ENCODE measurements at places on chromosomes 3 and 15.
A peak's percentile ranks its signal among the peaks of the same experiment; 100 is the strongest.

- DNase-seq: no peak
These were observed 7.9 kb upstream of the PIK3CB start for GRCh38 chr3:138842483-138843188.

DNA sequence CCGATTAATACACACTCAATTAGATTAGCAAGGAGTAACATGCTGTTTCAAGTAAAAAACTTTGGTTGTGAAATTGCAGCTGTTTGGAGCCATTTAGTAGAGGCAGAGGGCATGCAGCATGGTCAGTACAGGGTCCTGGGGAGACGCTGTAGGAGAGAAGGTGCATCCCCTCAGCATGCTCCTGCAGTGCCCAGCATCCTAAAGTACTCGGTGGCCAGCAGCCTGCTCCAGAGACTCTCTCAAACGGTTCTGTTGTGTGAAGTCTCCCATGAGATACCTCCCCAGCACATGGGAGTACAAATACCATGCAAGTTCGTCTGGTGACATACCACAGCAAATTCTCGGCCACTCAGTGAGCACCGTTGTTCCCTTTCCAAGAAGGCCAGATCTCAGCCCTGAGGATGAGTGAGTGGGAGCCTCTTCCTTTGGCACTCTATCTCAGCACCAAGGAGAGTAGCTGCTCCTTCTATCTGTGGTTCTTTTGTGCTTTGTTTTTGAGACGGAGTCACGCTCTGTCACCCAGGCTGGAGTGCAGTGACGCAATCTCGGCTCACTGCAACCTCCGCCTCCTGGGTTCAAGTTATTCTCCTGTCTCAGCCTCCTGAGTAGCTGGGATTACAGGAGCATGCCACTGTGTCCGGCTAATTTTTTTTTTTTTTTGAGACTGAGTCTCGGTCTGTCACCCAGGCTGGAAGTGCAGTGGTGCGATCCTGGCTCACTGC lies 72.7 kb downstream of the TJP1 start:
- DNase-seq: no peak

GRCh38 chr3:153162513-153163392 lies 727 bp downstream of the RAP2B start:
- DNase-seq: peak; percentile 43

- DNase-seq: no peak
These were observed 83.6 kb downstream of the CLSTN2 start for GRCh38 chr3:140018556-140018955.

- DNase-seq: peak; percentile 8
These were observed 75.3 kb downstream of the RFX7 start for GRCh38 chr15:56168394-56168793.

DNA sequence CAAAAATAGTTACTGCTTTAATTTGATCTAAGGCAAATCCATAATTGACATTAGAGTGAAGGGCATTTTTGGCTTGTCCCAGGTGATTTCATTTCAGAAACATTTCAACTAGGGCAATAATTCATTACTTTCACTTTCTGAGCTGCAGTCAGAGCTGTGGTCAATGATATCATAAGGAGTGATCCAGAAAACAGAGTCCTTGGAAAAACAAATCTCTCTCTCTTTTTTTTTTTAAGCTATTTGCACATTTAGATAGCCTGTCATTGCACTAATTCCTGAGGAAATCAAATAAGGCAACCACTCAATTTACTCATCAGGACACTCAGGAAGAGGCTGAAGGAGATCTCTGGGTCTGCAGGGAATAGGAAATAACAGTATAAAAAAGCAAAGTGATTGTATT lies 269.5 kb upstream of the LRRC3B start:
- no peak for DNase-seq

- no peak for DNase-seq
These were observed 776 bp downstream of the VGLL3 start for GRCh38 chr3:86990012-86990733.

DNA sequence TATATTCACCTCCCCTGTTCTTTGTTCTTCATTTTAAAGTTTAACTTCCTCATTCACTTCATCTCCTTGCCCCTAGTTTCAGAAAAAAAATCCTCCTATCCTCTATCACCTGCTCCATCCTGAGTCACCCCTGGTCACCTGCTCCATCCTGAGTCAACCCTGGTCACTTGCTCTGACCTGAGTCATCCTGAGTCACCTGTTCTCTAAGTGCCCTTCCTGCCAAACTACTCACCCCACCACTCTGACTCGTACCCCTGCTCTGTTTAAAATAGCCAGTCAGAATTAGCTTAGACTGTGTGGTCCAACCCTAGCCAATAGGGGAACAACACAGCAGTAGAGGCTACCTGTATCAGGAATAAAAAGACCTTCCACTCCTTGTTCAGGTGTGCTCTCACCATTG lies 716.9 kb downstream of the ZBBX start:
- DNase-seq: no peak

- DNase-seq: no peak
These were observed 25.0 kb upstream of the DGKG start for GRCh38 chr3:186386883-186387560.

- peak; percentile 73 for DNase-seq
These were observed 296.3 kb downstream of the UACA start for GRCh38 chr15:70466895-70467529.
